Activated naive CD4-positive, alpha-beta T cell (primary cell): ENCODE measurements at places on chromosomes 2 and 18.

- no peak for DNase-seq
Observed at GRCh38 chr2:50746526-50746925, 285.4 kb downstream of the NRXN1 start.

GRCh38 chr2:195445639-195446038 lies 211.4 kb upstream of the SLC39A10 start:
- DNase-seq: no peak

GRCh38 chr2:152552888-152553287 lies 164.4 kb downstream of the PRPF40A start:
- DNase-seq: no peak

GRCh38 chr18:49031511-49032188 lies 80.9 kb upstream of the SMAD7 start:
- DNase-seq: no peak

- DNase-seq: no peak
Observed at GRCh38 chr2:240874715-240875227, 6.1 kb downstream of the AGXT start.

GRCh38 chr2:172113617-172114016 lies 10.9 kb upstream of the DLX2 start:
- DNase-seq: no peak

DNA sequence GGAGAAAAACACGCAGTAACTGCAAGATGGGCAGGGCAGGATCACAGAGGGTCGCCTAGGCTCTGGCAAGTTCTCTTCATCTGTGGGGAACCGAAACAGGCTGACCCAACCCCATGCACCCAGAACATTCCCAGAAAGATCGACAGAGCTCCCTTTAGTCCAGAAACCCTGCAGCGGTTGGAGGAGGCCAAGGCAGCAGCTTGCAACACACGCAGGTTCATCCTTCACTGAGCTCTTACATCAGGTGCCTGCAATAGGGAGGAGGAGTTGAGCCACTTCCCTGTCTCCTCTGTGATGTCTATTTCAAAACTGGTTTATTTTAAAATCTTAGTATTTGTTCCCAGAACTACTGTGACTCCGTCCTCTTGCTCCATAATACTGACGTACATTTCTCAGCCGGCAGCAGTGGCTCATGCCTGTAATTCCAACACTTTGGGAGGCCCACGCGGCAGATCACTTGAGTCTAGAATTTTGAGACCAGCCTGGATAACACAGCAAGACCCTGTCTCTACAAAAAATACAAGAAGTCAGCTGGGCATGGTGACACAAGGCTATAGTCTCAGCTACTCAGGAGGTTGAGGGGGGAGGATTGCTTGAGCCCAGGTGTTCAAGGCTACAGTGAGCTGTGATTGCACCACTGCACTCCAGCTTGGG lies 11.5 kb upstream of the SLC11A1 start:
- no peak for DNase-seq

DNA sequence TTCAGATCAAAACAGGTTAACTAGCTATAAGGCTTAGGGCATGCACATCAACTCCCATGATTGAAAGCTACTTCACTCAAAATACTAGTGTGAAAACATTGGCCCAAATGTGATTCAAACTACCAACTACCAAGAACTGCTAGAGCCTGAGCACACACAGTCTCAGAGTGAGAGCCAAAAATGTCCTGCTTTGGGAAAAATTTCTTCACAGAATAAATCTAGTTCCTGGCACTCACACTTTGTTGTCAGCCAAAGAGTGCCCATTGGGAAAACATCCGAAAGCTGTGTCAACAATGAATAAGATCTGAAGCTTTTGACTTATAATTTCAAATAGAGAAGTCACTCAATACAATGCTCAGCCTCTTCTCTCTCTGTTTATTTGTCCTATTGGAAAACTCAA lies 182.7 kb downstream of the LRATD1 start:
- no peak for DNase-seq

DNA sequence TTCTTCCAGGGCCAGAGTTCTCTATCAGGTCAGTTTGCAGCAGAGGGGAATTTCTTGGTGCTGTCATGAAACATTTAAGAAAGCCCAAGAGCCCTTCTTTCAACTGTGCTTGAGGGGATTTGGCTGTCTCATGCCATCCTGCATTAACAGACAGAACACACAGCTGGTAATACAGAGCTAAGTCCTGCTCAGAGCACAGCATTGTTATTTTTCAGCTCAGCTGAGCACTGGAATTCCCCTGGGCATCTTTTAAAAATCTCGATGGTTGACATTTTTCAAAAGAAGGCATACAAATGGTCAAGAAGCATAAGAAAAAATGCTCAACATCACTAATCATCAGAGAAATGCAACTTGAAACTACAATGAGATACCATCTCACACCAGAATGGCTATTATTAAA lies 14.9 kb upstream of the IL1R2 start:
- DNase-seq: no peak

DNA sequence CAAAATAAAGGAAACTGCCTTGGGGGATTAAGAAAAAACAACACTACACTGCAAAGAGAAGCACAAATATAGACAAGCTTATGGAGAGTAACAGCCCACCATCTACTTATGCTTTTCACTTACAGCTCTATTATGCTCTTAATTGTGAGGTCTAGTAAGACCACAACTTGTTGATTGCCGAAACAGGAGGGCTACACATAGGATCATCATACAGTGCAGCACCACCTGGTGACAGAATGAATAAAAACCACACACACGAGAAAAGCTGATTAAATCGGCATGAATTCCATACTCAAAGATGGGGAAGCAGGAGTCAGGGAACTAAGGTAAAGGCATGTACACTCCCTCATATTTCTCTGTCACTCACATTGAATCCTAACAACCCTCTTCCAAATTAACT lies 259.2 kb downstream of the IKZF2 start:
- DNase-seq: no peak

- no peak for DNase-seq
Observed at GRCh38 chr18:79413901-79414300, 18.2 kb downstream of the NFATC1 start.

DNA sequence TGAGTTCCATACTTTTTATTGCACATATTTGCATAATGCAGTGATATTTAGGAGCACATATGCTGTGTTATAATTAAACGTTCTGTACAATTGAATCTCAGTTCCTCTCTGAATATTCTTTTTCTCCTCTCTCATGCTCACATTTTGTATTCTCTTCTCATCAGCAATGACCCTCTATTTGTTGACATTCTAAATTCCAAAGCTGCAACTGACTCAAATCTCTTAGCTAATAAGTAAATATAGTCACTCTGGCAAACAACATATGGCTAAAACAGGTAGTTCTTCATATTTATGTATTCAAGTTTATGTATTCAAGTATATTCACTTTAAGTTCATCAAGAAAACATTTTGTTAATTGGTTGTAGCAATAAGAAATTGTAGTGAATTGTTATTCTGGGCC lies 907.4 kb upstream of the VRK2 start:
- DNase-seq: no peak

- DNase-seq: no peak
Observed at GRCh38 chr2:146576339-146577111, 1268.3 kb upstream of the ACVR2A start.

- DNase-seq: no peak
Observed at GRCh38 chr2:228917220-228917619, 353.9 kb downstream of the PID1 start.

GRCh38 chr2:23633966-23634365 lies 249.0 kb downstream of the KLHL29 start:
- DNase-seq: no peak

DNA sequence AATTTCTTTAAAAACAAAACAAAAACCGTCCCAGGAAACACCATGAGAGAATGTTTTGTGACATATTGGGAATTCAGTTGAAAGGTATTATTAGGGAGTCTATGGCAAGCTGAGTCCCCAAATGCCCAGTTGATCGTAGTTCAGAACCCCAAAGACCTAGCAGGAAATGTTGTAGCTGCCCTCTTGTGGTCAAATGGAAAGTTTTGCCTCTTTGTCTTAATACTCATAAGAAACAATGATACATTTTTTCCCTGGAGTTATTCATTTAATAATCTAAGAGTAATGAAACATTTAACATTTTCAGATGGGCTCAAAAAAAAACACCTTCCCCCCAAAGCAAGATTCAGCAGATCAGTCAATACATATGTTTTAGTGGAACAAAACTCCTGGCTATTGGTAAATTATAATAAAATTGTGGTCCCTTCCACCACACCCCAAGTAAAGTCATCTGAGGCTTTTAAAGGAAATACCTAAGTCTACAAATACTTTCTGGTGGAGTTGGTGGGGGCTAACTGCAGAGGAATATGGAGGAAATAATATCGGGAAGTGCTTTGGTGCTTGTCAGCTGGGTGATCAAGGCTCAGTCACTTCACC lies 37.8 kb upstream of the EFEMP1 start:
- DNase-seq: no peak

GRCh38 chr18:8773980-8774379 lies 68.6 kb downstream of the MTCL1 start:
- DNase-seq: no peak

- no peak for DNase-seq
Observed at GRCh38 chr18:11872479-11873136, 21.4 kb downstream of the CHMP1B start.

DNA sequence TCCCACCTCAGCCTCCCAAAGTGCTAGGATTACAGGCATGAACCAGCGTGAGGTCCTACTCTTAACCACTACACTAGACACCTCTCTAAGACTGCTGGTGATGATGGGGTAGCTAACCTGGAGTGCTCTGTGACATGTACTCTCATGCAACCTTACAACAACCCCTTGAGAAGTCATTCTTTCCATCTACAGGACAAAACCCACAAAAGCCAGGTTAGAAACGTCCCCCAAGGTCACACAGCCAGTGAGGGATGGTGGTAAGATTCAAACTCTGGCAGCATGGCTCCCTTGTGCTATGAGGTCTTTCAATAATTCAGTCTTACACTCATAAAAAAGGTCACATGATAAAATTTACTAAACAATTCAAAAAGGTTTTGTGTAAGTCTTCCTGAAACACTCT lies 94.8 kb upstream of the SERTAD2 start:
- DNase-seq: no peak

GRCh38 chr18:72849671-72850070 lies 18.1 kb downstream of the NETO1 start:
- DNase-seq: no peak

DNA sequence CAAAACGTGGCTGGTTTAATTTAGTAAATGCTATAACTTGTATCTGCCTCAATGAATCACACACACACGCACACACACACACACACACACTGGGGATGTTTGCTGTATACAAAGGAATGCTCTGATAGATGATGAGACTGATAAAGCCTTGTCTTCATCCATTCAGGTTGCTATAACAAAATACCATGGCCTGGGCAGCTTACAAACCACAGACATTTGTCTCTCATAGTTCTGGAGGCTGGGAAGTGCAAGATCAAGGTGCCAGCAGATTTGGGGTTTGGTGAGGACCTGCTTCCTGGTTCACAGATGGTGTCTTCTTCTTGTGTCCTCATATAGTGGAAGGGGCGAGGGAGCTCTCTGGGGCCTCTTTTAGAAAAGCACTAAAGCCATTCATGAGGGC lies 149.5 kb upstream of the HDAC4 start:
- DNase-seq: no peak

DNA sequence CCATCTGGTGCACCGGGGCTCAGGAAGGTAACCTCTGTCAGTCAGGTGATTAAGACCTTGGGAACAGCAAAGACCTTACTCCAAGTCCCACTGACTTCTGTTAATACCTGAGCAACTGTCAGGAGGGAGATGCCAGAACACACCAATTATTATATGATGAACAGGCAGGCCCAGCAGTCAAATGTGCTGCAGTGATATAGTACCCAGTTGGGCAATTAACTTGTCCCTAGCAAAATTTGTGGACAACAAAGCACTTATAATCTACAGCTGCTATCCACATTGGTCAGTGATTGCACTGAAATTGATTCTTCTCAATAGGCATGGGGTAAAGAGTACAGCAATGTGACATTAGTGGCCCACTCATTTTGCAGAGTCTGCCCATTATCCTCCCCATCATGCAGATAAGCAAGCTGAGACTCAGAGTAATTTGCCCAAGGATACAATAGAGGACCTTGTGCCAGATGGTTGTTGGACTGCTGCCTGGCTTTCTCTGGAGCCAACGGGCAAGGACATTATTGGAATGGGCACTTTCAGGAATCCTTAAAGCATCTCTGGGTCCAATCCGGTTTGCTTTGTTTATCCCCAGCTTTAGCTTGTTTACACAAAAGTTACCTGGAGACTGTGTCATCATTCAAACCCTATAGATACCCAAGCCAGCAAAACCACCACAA lies 147.6 kb downstream of the CCBE1 start:
- DNase-seq: no peak

DNA sequence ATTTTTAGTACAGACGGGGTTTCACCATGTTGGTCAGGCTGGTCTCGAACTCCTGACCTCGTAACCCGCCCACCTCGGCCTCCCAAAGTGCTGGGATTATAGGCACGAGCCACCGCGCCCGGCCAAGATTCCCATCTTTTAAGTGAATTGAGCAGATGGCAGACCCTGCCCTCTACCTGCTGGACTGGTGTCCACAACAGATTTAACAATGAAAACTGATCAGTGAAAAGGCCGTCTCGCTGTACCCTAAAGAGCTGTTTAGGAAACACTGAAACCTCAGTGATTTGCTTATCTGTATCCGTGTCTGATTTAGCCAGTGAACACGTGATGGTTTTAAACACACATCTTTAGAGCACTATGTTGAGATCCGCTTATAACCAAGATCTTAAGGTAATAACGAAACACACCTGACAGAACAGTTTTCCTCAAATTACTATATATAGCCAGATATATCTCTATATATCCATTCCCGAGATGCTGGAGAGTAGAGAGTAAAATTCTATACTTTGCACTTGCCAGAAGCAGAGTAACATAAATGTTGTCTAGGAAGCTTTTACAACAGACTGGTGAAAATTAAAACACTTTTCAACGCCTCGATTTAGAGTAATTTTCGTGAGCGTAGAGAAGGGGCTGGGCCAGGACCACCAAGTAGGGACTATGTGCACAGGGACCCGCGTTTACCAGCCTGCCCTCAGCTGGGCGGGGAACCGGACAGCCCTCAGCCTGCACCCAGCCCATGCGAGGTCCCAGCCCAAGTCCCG lies 594 bp downstream of the FAM161A start:
- no peak for DNase-seq

- DNase-seq: no peak
Observed at GRCh38 chr2:237165405-237166276, 80.0 kb downstream of the COPS8 start.

DNA sequence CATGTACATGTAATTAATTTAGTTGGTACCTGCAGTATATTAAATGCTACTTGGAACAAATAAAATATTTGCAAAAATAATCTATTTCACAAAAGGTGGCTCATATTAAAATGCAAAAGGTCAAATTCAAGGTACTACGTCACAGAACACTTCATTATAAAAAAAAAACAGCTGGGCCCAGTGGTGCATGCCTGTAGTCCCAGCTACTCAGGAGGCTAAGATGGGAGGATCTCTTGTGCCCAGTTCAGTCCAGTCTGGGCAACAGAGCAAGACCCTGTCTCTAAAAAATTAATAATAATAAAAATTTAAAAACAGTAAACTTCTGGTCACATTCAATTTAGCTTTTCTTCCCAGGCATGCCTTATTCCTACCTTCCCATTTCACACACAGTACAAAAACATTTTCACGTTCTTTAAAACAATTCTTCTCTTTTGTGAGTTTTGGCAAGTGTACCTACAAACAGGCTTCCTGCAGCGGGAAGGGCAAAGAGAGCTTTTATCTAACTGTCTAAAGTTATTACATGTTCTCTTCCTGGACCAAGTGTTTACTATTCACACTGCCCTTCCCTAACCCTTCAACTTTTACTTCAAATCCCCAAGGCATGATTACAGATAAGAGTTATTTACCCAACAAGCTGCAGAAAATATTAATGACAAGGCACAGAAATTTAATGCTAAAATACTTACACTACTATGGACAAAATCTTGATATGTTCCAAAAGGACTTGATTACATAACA lies 10.7 kb downstream of the BAZ2B start:
- DNase-seq: no peak

- DNase-seq: no peak
Observed at GRCh38 chr2:160290598-160290997, 90.5 kb upstream of the ITGB6 start.
